Omental fat pad (tissue), 4 donors: ENCODE measurements at places on chromosomes 7 and 10. TPM values are rescaled to one million over a fixed set of nuclear protein-coding genes. Genes with fewer than 3 reads are reported as not detected.

Gene MEIG1
- total RNA-seq = not detected

Gene NCF1
- total RNA-seq = 55.3 TPM

Gene DMBT1
- not detected for total RNA-seq

Gene MBL2
- not detected for total RNA-seq

Gene CYP26C1
- 0.36 TPM for total RNA-seq

Gene EPHB6
- total RNA-seq = 25.8 TPM

Gene SHH
- not detected for total RNA-seq

Gene GRID2IP
- total RNA-seq = not detected
